NCI-H2029 (cell line): ENCODE measurements at places on chromosomes 7 and 10.

- DNase-seq, result no peak
Measured at GRCh38 chr10:51389415-51390321, 309.7 kb downstream of the CSTF2T start.

- DNase-seq, result no peak
Measured at GRCh38 chr10:53430127-53430891, 657.7 kb upstream of the MBL2 start.

GRCh38 chr7:100366411-100367250, 6.7 kb upstream of the PILRA start:
- no peak for DNase-seq

- DNase-seq, result no peak
Measured at GRCh38 chr10:29142516-29143314, 146.2 kb upstream of the LYZL1 start.

- peak; percentile 16 for DNase-seq
Measured at GRCh38 chr7:147240468-147240867, 1123.9 kb downstream of the CNTNAP2 start.
